ENCODE measurements at places on chromosomes 12 and 14.

DNA sequence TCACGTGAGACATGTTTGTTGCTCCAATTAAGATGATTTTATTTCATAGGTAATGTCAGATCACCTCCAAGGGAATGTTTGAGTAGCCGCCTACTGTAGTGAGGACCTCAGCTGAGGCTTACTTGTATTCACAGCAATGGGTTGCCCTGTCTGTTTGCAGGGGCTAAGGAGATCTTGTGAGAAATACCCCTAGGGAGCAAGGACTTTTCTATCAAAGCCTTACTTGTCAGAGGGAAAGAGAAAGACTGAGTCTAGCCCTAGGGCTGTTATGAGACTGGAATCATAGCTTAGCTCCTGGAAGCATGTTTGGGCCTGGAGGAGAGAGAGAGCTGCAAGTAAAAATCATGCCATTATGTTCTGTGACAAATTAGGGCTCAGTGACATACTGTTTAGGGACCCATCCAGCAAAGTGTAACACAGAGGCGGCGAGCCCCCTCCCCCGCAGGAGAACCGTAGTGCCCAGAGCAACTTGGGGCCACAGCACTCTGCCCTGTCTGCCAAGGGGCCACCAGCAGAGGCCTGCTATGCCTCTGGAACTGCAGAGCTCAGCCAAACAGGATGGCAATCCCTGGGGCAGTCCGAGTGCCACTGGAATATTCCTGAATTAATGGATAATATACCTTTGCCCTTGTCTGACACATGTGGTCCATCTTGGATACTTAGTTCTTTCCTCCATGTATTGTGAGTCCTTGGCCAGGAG is 178.8 kb downstream of the DACT1 start:
- no peak for DNase-seq

DNA sequence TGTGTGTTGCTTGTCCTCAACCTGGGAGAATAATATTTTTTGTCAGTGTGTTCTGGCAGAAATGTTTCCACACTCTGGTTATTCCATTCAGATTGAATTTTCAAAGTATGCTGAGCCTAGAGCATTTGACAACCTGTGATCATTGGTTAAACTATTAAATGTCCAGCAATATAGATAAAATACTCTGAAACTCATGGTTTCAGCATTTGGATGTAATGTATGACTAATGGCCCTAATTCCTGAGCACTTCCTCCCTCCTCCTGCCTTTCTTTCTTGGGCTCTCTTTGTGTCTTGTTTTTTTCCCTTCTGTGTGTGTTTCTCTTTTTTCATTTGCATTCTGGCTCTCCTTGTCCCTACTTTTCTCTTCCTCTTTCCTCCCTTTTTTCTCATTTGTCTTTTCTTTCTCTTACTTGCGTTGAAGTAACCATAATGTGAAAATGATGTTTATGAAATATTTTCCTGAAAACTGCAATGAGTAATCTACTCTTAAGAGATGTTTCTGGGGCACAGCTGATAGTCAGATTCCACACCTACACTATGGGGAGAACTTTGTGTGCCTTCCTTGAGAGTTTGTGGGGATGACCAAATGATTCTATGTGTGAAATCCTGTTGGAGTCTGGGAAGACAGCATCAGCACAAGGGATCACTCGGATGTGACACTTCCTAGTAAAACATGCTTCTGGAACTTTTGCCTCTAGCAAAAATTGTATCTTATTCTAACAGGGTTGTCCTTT is 74.6 kb downstream of the FRMD6 start:
- DNase-seq, result peak; percentile 74

DNA sequence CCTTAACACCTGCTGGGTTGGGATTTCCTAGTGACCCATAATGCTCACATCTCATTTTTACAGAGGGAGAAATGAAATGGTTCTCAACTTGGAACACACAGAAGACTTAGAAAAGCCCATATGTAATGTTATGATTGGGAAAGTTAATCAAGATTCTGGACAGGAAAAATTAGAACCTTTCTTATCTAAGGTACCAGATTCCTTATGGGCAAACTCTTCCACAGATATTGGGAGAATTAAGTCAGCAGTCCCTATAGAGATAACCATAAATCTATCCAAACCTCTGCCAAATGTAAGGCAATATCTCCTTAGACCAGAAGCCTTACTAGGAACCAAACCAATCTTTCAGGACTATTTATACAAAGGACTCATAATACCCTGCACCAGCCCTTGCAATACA is 13.9 kb upstream of the PSMC1 start:
- no peak for DNase-seq

DNA sequence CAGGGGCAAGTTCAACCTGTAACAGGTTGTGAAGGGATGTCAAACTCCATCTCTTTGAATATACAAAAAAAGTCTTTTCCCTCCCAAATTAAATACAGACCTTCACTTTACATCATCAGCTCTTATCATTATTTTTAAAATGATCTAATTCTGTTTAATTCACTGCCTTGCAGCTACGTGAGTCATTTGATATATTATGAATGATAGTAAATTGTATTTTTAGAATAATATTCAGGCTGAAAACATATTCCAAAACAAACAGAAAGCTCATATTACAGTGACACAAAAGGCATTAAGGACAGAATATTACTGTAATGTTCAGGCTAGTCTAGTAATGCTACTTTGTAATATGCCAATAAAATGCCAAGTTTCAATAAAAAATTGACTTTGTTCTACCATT is 53.3 kb downstream of the BCAT1 start:
- DNase-seq, result no peak

DNA sequence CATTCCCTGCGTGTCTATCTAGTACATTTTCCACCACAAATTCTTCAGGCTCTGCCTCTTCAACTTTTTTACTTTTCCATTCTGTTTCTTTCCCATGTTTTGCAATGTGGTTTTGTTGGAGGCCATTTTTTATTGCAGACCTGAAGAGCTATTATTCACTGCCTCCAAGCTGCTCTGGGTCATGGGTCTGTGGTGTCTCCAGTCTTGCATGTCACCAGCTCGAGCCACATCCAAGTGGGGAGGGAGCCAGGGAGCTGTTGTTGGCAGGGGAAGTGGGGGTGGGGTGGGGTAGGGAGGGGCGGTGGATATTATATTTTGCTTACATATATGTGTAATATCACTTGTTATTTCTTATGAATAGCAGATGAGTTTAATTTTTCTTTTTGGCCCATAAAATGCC is 69.1 kb downstream of the VEZT start:
- DNase-seq, result no peak

DNA sequence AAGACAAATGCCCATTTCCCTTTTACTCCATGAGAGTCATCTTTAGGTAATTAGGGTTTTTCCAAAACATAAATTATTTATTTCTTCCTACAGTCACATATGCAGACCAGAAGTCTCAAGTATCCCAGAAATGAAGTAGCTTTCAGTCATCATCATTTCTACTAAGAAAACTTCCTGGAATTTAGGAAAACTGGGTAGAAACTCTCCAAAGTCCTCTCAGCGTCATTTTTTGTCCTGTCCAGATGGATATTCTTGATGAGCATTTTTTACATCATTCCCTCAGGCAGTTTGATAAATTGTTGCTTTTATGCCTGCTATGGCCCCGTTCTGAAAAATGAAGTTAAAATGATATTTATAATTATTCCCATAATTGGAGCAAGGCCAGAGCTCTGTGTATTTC is 93.9 kb upstream of the DCN start:
- DNase-seq, result no peak

- DNase-seq, result no peak
Measured at GRCh38 chr12:4858386-4858785, 51.3 kb upstream of the KCNA1 start.

All from ELR (cell line).